ENCODE measurements at places on chromosomes 11 and 22.
A peak's percentile ranks its signal among the peaks of the same experiment; 100 is the strongest.

- no peak for DNase-seq
Measured at GRCh38 chr22:22802339-22802970, 85.2 kb upstream of the IGLL5 start.

DNA sequence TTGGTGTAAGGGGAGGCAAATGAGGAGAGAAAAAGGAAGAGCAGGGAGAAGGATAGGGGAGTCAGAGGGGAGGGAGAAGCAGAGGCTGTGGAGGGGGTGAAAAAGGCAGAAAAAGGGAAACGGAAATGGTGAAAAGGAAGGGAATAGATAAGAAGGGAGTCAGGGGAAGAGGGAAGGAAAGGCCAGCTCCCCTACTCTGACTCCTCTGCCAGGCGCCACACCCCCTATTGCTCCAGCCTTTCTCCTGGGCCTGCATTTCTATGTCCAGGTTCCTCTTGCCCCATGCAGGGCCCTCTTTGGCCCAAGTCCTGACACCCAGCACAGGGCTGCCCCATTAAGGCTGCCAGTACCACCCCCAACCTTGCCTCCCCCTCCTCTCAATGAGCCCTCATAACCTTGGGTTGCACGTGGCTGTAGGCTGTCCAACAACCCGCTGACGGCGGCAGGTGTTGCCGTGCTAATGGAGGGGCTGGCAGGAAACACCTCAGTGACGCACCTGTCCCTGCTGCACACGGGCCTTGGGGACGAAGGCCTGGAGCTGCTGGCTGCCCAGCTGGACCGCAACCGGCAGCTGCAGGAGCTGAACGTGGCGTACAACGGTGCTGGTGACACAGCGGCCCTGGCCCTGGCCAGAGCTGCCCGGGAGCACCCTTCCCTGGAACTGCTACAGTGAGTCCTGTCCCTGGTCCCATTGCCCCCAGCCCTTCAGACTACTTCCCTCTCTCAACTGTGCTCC, 3.4 kb upstream of the NHERF4 start:
- DNase-seq: no peak

- DNase-seq: peak; percentile 75
Measured at GRCh38 chr11:65477149-65477965, 21.5 kb upstream of the MALAT1 start.

GRCh38 chr11:14029440-14029839, 66.9 kb downstream of the SPON1 start:
- DNase-seq: no peak

DNA sequence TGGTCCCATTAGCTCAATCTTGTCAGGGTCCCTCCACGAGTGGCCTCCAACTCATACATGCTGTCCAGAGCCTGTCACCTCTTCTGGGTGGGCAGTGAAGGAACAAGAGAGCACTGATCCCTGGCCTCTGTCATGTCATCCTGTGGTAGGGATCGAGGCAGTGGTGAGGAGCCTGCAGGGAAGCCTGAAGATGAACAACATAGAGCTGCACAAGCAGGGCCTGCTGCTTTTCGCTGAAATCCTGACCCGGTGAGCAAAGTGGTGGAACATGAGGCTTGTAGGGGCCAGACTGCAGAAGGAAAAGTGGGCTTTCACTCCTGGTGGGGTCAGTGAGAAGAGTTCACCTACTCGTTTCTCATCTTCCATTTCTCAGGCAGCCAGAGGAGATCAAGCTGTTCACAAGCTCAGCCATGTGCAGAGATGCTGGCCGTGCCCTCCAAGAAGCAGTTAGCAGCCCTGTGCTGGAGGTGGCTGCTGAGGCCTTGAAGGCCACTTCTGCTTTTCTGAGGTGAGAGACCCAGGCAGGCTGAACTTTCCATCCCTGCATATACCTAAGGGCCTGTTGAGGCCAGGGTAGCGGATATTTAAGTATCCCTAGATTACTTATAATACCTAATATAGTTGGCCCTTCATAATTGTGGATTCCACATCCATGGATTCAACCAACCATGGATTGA, 32.9 kb downstream of the MEI1 start:
- no peak for DNase-seq

- no peak for DNase-seq
Measured at GRCh38 chr22:42716221-42716620, 4.4 kb downstream of the A4GALT start.

DNA sequence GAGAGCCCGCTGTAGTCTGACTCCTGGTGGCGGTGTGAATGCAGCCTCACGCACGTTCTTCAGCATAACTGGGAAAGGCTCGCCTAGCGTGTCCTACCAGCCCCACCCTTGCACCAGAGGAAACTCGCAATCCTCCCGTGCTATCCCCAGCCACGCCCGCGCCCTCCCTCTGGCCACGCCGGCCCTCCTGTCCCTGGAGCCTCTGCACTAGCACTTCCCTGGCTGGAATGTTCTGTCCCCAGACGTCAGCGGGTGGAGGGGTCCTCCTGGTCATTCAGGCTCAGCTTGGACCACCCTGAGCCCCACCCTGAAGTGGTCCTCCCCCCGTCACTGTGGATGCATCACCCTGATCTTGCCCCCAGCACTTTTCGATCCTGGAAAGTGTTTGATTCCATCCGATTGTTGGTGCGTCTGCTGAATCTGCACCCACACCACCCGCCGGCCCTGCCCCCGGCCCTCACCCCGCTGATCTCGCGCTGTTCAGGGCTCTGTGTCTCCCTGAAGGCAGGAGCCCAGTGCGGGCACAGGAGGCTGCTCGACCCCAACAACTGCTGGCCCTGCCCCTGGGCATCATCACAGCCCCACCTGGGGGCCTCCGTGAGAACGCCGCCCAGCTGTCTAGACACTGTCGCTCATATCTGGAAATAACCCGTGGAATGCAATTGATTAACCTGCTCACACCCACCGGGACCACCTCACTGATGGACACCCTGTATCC, 437.0 kb downstream of the TBC1D22A start:
- no peak for DNase-seq

- DNase-seq: no peak
Measured at GRCh38 chr11:6387811-6388599, 2.3 kb upstream of the SMPD1 start.

DNA sequence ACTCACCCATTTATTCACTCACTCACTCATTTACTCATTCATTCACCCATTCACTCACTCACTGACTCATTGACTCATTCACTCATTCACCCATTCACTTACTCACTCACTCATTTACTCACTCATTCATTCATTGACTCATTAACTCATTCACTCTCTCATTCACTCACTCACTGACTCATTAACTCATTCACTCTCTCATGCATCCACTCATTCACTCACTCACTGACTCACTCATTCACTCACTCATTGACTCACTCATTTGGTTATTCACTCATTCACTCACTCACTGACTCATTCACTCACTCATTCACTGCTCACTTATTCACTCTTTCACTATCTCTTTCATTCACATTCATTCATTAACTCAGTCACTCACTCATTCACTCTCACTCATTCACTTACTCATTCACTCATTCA, 2.5 kb upstream of the MUC5AC start:
- no peak for DNase-seq

DNA sequence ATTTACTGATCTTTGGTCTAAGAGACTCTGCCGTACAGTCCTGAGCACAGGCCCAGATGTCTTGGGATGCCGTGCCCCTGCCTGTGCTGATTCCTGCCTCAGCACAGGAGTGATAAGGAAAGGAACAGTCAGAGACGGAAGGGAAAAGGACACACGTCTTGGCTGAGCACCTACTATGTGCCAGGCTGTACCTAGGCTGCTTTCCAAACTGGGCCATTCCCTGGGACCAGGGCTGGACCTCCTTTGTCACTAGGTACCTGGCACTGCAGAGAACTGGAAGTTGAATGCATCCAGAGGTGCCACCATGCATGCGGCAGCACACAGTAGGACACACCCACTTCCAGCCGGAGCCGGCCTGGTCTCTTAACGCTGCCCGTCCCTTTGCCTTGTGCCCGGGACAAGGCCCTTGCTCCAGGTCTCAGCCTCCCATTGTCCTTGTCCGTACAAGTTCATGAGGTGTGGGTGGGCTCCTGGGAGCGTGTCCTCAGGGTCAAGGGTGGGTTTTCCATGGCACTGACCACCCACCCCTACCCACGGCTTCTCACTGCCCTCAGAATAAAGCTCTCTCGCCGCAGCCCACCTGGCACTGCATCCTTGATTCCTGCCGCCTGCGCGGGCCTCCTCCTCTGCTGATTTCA, 1.1 kb upstream of the SSTR3 start:
- no peak for DNase-seq

GRCh38 chr11:31706357-31706756, 104.8 kb downstream of the PAX6 start:
- DNase-seq: no peak

DNA sequence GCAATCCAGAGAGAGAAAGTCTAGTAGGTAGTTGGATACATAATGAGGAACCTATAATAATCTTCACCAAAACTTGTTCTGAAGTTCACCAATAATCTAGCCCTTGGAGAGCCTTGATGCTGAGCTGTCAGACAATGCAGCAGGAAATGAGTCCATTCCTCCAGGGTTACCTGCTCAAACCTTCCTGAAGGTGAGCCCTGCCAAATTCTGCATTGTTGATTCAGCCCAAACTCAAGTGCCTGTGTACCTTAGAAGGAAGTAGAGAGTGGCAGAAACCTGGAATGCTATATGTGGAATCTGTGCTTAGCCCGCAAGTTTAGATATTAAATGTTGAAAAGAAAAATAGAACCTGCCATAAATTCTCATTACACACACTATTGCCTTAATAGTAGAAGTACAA, 77.4 kb upstream of the SPON1 start:
- DNase-seq: no peak

DNA sequence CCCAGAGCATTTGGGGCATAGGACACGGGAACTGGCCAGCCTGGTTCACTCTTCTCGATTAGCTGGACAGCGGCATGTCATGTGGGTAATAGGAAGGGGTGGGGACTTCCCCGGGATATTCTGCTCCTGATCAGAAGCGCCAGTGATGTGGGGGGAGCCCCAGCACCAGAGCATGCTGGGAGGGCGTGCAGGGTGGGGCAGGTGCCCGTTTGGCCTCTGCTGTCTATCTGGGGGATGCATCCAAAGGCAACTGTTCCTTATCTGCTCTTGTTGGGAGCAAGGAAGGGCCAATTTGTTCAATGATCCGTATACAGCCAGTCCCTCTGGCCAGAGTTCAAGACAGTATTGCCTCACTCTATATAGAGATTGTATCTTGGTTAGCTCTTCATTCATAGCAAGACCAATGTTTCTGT, 43.6 kb downstream of the PPARA start:
- DNase-seq: no peak

DNA sequence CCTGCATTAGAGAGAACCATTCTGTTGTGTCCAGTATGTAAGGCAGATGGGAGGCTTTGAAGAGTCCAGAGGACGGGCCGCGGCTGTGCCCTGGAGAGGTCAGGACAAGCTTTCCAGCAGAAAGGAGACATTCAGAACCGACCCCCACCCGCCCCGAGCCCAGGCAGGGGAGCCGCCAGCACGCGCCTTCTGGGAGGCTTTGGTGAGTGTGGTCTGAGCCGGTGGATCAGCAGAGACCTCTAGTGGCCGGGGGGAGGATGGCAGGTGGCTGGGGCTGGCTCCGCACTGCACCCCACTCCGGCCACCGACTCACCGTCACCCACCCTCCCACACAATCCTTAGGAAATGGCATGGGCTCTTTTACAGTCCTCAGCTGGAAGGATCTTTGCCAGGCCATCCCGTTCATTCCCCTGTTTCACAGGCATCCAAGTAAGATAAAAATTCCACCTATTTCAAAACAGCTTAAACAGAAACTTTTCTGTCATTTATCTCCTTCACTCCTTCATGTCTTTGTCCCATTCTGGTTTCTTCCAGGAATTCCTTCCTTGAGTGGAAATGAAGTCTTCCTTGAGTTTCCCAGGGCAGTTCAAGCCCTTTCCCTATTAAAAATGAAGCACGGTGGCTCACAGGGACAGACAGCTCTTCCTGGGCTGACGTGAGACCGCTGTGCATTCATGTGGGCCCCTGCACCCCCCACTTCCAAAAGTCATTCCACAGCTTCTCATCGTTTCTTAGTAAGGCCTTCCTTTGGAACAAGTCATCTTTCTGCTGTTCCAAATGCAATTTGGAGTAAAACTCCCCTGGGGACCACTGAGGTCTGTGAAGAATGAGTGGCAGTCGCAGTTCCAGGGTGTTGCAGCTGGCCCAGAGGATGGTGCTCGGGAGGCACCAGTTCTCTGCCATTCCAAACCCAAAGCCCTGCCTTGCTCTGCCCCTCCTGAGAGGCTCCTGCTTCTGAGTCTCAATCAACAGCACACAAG, 91.0 kb downstream of the FEZ1 start:
- no peak for DNase-seq

- DNase-seq: no peak
Measured at GRCh38 chr11:69881467-69882269, 62.5 kb upstream of the FGF3 start.

DNA sequence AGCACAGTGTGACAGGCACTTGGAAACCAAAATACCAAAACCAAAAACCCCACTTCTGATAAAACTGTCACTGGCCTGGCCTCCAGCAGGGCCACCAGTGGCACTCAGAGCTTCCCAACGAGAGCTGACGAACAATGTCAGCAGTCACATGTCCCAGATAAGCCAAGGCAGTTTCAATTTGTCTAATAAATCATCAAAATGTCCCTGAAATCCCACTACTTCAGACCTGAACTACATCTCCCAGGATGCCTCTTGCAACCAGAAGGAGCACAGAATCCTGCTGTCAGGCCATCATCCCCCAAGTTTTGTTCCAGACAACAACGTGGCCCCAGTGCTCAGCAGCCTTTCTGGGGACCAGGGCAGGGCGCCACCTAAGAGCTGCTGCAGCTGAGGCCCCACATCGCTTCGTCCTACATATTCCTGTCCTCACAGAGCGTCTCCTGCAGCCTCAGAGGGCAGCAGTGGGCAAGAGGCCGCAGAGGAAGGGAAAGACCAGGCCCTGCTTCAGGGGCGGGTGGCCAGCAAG, 25.1 kb downstream of the LRFN4 start:
- no peak for DNase-seq

DNA sequence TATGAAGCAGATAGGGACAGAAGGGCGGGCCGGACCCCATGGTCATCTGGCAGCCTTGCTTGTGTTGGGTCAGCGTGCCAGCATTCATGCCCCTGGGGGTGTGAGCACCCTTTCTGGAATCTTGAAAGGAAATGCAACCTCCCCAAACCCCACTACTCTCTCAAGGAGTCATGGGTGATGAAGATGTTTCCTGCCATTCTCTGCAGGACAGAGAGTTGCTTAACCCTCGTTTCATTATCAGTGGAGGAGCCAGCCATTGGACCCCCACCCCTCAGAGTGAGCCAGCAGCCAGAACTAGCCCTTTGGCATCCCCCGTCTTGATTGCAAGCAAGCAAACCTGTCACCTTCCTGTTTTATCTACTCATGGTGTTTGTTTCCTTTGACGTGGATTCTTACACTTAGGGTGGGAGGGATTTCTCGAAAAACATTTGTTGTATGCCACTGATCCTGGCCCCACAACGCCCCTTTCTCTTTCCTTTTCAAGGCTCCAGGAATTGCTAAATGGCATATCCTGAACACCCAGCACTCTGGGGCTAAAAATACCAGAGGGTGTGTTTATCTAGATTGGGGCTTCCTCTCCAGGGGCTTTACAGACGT, 258.3 kb downstream of the ETS1 start:
- no peak for DNase-seq

DNA sequence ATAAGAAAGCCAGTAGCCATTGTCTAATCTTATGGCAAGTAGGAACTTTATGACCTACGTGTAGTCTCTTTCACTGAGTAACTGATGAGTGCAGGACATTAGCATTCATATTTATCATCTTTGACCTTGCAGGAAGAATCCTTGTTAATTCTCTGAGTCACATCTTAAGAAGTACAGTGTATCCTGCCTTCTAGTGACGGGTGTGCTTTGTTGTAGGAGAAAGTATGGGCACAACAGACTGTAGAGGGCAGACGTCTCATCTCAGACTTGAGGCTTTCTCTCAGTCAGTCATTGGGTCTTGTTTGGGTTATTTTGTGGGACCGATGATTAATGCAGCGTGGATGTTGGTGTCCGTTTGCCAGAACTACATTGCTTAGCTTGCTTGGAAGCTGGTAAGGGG, 6.8 kb downstream of the RNF214 start:
- DNase-seq: no peak

Data from NCI-H187 treated with DMSO at 0.1 percent for 48 hours (cell line).